ENCODE measurements at places on chromosomes 1 and 21.

- DNase-seq, result no peak
Measured at GRCh38 chr1:206883160-206883559, 14.1 kb upstream of the IL24 start.

GRCh38 chr1:186202271-186202764, 172.7 kb downstream of the TPR start:
- no peak for DNase-seq

- no peak for DNase-seq
Measured at GRCh38 chr1:239815074-239815473, 276.6 kb upstream of the FMN2 start.

DNA sequence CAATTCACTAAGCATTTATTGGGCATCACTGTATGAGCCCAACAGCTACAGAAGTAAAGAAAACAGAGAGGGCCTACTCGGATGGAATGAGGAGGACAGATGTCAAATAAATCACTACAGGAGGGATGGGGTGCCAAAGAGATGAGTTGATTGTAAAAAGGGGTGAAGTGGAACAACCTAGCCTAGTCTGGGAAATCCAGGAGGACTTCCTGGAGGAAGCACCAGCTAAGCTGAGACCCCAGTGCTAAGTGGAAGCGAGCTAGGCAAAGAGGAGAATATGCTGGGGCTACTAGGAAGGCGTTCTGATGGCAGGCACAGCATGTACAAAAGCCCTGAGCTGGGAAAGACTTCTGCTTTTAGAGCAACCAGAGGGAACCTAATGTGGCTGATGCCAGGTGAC, 42.1 kb downstream of the TAS1R2 start:
- no peak for DNase-seq

DNA sequence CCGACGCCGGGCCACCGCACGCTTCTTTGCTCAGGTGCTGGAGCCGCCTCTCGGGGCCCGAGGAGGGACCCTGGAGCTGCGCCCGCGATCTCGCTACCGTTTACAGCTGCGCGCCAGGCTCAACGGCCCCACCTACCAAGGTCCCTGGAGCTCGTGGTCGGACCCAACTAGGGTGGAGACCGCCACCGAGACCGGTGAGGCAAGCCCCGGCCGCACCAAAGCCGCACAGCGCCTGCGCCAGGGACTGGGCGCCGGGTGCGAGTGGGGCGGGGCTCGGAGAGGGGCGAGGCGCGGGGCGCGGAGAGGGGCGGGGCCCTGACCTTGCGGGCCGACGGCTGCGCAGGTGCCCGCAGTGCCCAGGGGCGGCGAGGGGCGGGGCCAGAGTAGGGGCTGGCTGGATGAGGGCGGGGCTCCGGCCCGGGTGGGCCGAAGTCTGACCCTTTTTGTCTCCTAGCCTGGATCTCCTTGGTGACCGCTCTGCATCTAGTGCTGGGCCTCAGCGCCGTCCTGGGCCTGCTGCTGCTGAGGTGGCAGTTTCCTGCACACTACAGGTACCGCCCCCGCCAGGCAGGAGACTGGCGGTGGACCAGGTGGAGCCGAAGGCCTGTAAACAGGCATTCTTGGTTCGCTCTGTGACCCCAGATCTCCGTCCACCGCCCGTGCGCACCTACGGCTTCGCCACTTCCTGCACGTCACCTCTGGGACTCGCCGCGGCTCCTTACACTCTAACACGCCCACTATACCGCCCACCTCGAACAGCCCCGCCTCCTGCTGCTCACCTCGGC, 9.8 kb upstream of the CDC20 start:
- DNase-seq, result peak; percentile 85

DNA sequence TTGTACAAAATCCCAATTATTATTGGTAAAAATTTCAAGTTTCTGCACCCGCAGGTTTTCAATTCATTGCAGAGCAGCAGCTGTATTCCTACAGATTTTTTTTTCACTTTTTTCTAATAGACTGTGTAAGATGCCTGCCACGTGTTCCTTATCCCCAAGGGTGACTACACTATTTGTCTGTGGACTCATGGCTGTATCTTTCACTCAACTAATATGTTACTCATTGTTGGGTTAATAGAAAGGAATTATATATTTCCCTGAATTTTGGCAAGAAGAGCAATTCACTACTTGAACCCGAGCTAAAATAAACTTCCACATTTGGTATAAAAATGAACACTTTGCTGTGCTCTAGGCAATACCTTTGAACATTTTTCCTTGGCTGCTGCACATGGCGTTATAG, 158.7 kb downstream of the NCAM2 start:
- no peak for DNase-seq

GRCh38 chr1:22688466-22688865, 22.2 kb upstream of the EPHB2 start:
- DNase-seq, result no peak

DNA sequence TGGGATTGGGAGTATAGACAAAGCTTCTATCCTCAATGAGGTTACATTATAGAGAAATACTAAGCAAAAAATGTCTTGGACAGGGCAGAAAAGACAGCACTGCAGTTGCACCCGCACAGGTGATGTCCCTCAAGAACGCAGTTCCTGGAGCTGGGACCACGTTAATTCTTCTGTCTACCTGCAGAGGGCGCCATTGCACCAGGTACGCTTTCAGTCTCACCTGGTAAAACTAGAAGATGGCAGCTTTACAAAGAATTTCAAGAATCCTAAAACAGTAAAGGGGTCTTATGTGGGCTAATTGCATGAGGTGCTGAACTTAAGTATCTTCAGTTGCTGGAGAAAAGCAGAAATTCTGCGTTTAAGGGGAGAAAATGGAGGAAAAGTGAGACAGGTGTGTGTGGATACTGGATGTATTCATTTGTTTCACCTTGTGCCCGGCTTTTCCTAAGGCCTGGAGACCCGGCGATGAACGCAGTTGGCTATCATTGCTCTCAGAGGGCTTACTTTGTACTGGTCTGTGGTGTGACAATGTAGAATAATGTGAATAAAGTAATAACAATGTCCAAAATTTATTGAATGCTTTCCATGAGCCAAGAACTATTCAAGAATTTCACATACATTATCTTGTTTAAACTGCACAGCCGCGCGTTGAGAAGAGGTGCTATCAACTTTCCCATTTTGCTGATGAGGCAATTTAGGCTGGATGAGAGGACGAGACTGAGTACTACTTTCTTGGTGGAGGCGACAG, 276.3 kb upstream of the GREM2 start:
- peak; percentile 57 for DNase-seq

DNA sequence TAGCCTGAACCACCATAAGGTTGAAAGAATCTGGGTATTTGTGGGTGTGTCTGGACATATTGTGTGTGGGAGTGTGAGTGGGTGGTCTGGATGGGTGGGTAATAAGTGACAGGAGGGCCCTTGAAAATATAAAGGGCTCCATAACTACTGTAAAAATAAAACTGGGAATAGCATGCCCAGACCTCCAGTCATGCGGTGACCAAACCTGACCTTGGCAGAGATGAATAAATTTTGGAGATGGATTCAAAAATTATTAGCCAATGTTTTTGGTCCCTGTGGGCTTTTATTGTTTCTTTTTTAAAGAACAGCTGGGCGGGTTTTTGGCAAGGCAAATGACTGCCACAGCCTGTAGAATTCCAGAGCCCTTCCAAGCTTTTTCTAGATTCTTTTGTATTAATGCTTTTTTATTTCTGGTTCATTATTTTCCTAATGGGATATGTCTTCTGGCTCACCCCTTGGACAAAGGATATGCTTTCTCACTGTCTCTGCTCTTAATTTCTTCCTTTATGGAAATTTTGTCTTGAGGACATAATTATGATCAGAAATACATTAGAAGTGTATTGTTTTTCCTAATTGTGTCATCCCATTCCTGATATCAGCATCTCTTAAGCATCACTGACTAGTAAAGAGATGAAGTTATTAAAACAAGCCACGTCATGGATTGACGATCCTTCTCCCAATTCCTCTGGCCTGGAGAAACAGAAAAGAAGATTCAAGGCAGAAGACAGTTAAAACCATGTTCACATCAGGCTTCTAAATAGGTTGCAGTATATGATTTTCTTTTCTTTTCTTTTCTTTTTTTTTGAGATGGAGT, 69.5 kb downstream of the NTMT2 start:
- no peak for DNase-seq

DNA sequence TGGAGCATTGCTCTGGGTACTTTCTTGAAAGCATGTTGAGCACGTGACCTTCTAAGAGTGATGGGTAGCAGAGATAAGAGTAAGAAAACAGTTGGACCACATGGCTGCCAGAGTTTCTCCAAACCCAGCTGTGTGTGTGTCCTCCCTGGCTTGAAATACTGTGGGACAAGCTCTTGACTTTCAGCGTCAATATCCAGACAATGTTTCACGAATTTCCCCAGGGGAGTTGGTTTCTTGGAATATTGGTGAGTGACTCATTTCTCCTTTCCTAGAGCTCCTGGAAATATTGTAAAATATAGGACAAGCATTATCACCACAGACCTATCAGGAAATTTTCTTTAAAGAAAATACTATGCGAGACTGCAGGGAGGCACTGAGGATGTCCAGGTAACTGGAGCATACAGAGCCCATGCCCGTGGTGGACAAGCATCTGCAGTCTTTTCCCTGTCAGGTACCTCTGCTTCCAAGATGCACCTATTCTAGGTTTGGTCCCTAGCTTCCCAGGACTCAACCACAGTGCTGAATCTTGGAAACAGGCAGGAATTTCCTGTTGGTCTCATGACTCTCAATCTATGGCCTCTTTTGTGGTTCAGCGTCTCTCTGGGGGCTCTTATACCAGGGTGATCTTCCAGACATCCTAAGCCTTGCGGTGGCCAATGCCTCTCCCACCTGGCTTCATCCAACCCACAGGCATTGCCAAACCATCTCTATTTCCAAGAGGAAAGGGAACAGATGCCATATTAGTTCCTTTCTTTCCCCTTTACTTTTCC, 67.4 kb downstream of the KCNJ6 start:
- no peak for DNase-seq

DNA sequence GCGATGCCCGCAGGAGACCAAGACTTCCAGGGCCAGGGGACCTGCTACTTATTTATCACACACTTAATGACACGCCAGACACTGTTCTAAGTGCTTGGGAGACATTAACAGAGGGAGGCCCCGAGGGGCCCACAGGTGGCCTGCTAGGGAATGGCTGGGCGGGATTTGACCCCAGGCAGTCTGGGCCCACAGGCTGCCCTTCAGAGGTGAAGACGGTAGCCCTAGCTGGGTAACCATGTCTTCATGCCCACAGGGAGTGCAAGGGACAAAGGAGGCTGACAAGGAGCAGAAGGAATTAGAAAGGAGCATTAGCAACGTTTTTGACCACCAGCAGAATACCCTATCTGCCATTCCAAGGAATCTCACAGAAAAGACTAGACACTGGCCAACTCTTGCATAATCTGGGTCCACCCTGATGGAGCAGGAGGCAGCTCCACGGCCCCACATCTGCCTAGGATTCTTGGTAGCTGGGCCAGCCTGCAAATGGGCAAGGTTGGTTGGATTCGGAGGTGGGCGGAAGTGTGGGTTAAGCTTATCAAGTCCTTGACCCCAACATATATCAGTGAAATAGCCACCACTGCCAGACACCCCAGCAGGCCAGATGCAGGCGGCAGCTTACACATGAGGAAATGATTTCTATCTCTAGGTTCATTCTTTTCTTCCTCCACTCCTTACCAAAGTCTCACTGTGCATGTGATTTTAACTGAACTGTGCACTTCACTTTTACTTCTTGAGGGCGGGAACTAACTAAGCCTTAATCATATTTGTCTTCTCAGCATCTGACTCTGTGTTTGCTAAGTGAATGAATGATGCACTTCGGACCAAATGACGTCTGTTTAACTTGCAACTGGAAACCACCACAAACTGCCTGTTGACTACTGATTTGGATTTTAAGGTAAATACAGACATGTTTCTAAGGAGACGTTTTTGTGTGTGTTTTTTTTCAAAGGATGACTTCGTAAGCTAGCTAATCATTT, 3.4 kb upstream of the ETS2 start:
- no peak for DNase-seq

- DNase-seq, result no peak
Measured at GRCh38 chr1:150621497-150622302, 7.7 kb downstream of the ENSA start.

DNA sequence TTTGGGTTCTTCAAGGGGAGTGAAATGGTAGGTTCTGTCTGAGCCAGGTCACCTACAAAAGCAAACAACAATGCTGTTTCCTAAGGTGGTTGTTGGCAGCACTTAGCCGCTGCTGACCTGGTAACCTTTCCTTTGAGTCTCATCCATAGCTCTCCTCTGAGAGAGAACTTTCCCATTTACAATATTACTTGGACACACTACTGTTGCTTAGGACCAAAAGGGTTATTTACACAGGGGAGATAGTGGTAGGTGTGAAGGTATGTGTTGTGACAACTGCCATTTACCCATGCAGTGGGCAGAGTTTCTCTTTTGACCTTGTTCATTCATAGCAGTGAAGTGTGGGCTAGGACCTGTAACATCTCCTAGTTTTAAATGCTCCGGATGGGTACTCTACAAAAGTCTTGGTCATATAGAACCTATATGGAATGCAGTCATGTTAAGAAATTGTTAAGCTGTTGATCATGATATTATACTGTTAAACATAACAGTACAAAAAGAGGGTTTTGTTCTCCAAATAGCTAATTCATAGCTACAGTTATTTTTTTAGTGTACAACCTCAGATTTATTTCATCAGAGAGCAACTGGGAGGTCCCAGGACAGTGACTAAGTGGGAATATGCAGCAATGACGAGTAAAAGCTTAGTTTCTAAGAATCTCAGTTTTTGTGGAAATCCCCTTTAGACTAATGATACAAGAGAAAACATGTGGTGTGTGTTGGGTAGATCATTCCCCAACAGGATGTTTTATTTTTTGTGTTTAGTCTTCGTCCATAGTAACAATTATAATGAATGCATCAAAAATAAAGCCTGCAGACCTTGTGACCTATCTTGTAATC, 219.7 kb downstream of the NFIA start:
- DNase-seq, result no peak

DNA sequence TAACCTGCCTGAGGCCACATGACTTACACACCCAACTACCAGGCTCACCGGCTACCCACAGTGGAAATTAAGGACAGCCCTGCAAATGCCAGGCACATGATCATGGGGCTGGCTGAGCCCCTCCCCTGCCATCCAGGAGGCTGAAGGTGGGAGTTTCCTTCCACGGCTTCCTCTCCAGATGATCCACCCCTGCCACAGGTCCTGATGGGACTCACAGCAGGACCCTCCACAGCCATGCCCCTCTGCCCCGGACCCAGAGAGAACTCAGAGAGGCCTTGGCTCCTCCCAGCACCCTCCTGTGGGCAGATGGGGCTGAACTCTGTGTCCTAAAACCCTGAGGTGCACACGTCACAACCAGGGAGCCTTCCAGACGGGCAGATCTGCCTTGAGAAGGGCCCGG, 29.1 kb upstream of the CASZ1 start:
- DNase-seq, result no peak

GRCh38 chr1:78247079-78247478, 201.3 kb downstream of the GIPC2 start:
- DNase-seq, result no peak

GRCh38 chr1:11044086-11044848, 2.8 kb downstream of the MASP2 start:
- DNase-seq, result no peak

- DNase-seq, result no peak
Measured at GRCh38 chr1:73604211-73604610, 593.8 kb downstream of the LRRIQ3 start.

- DNase-seq, result no peak
Measured at GRCh38 chr1:182855911-182856310, 16.8 kb downstream of the DHX9 start.
